GM04504 (cell line): ENCODE measurements at places on chromosomes 2 and 18.

GRCh38 chr2:86686905-86687304 lies 33.2 kb upstream of the RMND5A start:
- no peak for DNase-seq

GRCh38 chr2:31696068-31696467 lies 115.3 kb upstream of the SRD5A2 start:
- no peak for DNase-seq

DNA sequence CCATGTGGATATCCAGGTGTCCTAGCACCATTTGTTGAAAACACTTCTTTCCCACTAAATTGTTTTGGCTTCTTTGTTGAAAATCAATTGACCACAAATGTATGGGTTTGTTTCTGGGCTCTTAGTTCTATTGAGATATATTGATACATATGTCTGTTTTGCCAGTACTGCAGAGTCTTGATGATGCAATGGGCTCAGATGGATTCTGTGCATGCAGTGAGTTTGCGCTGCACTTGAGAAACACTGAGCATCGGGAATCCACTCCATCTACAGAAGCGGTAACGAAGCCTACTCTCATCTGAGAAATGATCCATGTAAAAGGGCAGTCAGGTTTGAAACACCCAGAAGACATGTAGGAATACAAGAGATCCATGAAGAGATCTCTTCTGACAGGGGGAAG lies 21.9 kb upstream of the DNAJC10 start:
- no peak for DNase-seq

DNA sequence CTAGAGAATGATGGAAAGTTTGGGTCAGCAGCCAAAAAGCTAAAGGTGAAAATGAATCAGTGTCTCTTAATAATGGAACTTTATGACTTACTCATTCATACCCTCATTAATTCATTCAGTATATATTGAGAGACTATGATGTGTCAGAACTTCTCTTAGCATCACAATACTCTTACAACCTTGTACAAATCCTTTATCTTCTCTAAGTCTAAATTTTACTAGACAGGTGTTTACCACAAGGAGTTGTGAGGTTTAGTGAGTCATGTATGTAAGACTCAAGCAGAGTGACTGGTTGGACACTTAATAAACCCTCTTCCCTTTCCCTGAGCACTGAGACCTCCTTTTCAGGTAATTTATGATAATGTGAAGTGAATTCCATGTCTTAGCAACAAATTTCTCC lies 129.6 kb downstream of the PPP1R1C start:
- no peak for DNase-seq

DNA sequence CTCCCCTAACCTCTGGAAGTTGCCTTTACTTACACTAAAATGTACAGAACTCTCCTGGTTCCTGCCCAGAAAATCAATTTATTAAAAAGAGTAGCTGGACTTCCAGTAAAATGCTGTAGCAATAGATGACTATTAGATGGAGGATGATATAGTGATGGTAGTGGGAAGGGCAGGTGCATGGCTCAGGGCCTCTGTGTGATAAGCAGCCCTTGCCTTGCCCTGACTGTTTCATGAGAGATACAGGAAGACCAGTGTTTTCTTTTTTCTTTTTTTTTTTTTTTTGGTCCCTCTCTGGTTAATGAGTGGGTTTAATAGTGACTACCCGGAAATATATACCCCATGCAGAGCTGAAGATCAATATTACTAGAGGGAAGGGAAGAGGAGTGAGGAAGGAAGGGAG lies 48.7 kb upstream of the NEDD4L start:
- no peak for DNase-seq

DNA sequence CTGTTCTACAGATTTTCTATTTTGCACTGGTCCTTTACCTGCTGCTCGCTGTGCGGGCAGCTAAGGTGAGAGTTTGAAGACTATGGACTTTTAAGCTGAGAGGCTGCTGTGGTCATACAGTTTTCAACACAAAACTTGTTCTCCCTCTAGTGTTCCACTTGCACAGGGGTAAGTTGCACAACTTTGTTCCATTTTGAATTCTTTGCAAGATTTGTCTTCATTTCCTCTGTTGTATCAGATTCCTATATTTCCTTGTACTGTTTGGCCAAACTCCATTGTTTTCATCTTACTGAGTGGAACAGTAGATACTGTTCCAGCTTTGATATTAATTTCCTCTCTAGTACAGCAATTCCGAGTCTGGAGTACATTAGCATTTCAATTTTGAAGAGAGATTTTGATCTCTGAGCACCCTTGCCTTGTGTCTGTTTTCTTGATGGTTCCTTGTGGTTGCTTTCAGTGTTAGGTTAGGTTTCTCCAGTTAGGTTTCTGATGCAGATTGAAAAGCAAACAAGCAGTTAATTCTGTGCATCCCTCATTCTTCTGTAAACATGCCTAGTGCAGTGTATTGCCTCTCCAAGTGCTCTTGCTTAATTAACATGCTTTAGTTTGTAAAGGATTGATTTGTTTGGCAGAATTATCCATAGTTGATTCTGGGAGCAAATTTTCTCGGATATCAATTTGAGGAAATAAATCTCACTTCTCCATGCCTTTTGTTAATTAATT lies 188.8 kb downstream of the PTPRM start:
- no peak for DNase-seq

- DNase-seq = no peak
Measured at GRCh38 chr18:60984510-60984909, 348.7 kb upstream of the CDH20 start.

GRCh38 chr2:152571048-152571766 lies 146.1 kb downstream of the PRPF40A start:
- DNase-seq = no peak

- no peak for DNase-seq
Measured at GRCh38 chr2:239994086-239994485, 31.1 kb downstream of the NDUFA10 start.

DNA sequence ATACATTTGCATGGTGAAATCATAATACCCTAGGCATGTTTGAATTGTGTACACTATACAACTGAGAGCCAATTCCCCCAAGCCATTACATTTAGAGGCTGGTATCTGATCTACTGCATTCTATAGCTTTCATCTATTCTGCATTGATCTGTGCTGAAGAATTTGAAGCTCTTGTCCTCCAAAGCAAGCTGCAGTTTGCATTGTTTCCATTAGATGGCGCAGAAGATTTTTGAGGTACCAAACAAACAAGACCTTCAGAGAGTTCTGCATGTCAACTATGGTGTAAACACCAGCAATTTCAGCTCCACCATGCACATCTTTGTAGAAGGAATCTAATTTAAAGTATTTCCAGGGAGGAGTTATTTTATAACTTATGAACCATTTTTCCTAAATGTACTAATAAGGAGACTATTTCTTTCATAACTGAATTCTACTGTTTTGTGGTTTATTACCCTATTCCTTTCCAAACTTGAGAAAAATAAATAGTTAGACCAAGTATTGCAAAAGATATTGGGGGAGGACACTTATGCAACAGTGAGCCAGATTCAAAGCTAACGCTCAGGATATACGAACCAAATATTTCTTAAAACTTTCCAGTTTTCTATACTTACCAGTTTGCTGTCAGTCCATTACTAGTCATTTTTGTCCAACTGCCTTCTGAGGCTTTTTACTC lies 761.8 kb upstream of the ACVR2A start:
- peak; percentile 40 for DNase-seq

DNA sequence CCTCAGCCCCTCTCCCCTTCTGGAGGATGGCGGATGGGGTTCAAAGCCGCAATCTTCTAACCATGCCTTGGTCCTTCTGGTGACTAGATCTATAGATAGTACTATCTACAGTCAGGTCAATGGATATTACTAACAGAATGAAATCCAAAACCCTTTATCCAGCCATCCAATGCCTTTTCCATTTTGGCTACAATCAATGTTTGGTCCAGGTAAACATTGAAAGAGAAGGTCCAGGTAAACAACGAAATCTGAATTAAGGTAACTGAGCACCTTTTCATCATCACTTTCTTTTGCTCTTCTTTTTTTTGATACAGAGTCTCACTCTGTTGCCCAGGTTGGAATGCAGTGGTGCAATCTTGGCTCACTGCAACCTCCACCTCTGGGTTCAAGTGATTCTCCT lies 9.7 kb downstream of the PPP4R3B start:
- DNase-seq = no peak

DNA sequence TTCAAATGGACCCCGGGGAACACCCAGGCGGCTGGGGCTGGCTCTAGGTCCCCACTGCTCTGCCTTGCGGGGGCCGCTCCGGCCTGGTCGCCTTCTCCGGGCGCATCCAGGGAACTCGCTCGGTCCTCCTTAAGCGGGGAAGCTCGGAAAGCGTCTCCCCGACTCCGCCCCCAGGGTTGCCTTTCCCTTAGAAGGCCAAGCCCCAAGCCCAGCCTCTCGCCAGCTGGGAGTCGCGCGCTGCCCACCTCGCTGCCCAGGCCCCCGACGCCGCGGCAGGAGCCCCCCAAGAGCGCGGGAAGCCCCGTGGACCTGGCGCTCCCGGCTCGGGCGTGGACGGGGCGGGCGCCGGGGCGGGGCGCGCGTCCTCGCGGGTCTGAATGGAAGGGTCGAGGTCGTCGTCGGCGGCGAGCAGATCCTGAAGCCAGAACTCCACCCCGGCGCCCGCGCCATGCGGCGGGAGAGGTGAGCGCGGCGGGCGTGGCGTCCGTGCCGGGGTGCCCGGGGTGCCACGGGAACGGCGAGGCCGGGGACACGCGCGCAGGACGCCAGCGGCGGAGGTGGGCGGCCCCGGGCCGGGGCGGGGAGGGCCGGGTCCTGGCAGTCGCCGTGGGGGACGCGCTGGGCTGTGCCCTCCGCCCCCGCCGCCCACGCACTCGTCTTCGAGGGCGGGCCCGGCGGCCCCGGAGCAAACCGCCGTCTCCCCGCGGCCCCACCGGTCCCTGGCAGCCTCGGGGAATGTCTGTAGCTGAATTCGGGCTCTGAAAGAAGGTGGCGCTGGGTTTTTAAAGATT lies at the start of gene BOK:
Gene BOK, plus strand, starts transcription at position 214 of the 791 bp plus-strand sequence. CDS start 739 bp downstream, outside the sequence.
- DNase-seq = no peak

- no peak for DNase-seq
Measured at GRCh38 chr2:42193722-42194187, 24.6 kb downstream of the EML4 start.

- DNase-seq = no peak
Measured at GRCh38 chr2:178477443-178478129, 814 bp downstream of the FKBP7 start.

GRCh38 chr18:6793455-6793854 lies 63.9 kb downstream of the ARHGAP28 start:
- DNase-seq = no peak

DNA sequence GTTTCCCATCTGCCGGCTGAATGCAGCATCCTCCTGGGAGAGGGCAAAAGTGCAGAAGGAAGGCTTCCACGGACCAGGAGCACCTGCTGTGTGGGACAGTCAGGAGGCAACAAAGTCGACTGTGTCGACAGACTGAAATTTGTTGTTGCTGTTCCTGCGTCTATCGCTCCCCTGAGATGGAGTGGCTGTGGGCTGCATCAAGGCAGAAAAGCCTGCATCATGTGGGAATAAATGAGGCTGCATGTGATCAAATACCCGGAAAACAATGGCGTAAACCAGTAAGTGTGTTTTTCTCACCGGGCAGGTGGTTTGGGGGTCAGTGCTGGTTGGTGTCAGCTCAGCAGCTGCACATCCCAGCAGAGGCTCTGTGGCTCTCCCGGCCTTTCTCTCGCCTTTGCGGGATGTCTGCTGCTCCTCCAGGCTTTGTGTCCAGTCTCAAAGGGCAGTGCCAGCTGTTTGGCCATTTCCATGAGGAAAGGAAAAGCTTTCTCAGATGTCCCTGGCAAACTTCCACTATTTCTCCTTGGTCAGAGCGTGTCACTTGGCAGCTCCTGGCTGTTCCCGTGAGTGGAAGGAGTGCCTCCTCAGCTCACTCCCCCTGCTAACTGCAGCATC lies 262.4 kb downstream of the NDUFA10 start:
- no peak for DNase-seq

GRCh38 chr2:182897137-182897536 lies 30.7 kb upstream of the FRZB start:
- DNase-seq = no peak

DNA sequence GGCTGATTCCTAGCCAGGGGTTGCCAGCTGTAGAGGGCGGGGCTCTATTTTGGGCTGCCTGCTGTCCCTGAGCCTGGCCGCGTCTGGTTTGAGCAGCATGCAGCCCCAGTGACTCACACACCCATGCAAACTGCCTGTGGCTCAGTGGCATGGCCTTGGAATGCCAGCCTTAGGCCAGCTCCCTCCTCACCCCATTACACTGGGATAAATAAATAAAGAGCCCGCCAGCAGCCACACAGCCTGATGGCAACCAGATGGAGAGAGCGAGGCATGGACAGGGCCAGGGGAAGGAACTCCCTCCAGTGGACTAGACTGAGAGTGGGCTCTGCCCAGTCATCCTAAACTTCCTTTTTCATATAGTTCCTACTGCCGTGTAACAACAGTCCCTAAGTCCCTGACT lies 18.3 kb downstream of the NHEJ1 start:
- DNase-seq = peak; percentile 90

DNA sequence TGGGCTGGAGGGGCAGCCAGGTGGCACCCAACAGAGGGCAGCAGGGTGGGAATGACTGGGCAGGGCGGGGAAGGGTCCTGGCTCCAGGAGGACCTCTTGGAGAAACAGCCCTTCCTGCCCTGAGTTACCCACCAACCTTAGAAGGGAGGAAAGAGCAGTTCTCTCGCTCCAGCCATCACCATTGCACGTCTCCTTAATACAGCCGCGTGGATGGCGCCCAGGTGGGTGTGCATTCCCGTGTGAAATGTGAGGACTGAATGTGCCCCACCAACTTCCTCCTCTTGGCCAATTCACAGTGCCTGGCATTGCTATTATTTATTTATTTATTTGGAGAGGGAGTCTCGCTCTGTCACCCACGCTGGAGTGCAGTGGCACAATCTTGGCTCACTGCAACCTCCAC lies 107.0 kb downstream of the SMIM21 start:
- DNase-seq = no peak

DNA sequence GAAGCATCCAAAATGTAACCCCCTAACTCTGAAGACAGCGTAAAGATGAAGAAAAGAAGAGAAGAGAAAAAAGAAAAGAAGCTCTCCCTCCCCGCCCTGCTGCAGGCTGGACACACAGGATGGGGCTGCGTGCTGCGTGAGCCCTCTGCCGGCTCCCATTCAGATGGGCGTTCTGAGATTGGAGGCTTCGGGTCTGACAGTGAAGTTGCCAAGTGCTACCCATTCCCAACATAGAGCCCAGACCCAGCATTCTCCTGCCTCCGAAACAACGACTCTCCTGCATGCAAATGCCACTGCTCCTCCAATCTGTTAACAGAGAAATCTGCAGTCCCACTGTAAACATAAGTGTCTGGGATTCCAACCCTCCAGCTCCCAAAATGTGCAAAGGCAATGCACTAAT lies 234.9 kb downstream of the BCL11A start:
- DNase-seq = no peak
